ENCODE measurements at places on chromosomes 5 and 9. TPM values are rescaled to one million over a fixed set of nuclear protein-coding genes. Genes with fewer than 3 reads are reported as not detected.
A peak's percentile ranks its signal among the peaks of the same experiment; 100 is the strongest.

Gene PCDHGA3
- 1.0 TPM for polyA plus RNA-seq

Gene C5
- polyA plus RNA-seq = 6.0 TPM

Gene CCDC187
- polyA plus RNA-seq = 0.04 TPM

Gene SMU1
- polyA plus RNA-seq = 16.2 TPM

Gene NME5
- 0.68 TPM for polyA plus RNA-seq

DNA sequence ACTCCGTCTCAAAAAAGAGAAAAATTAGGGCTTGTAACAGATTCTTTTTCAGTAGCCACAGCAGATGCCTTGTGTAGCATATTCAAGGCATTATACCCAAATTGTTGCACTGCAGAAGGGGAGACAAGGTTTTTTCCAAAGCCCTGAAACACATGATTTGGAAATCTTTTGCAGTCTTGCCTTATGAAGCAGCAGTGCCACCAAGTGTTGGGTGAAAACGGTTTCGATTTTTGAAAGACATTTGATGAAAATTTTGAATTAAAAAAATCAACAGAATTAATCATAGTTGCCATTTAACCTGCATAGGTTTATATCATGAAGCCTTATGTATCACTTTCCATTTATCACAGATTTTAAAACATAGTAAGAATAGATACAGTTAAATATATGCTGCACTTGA is 479.5 kb downstream of the TAF11L14 start:
- DNase-seq = peak; percentile 16

GRCh38 chr9:93110311-93110855 is 14.4 kb downstream of the CARD19 start:
- DNase-seq = no peak

GRCh38 chr9:114798780-114799427 is 6.9 kb downstream of the TNFSF15 start:
- DNase-seq = no peak

DNA sequence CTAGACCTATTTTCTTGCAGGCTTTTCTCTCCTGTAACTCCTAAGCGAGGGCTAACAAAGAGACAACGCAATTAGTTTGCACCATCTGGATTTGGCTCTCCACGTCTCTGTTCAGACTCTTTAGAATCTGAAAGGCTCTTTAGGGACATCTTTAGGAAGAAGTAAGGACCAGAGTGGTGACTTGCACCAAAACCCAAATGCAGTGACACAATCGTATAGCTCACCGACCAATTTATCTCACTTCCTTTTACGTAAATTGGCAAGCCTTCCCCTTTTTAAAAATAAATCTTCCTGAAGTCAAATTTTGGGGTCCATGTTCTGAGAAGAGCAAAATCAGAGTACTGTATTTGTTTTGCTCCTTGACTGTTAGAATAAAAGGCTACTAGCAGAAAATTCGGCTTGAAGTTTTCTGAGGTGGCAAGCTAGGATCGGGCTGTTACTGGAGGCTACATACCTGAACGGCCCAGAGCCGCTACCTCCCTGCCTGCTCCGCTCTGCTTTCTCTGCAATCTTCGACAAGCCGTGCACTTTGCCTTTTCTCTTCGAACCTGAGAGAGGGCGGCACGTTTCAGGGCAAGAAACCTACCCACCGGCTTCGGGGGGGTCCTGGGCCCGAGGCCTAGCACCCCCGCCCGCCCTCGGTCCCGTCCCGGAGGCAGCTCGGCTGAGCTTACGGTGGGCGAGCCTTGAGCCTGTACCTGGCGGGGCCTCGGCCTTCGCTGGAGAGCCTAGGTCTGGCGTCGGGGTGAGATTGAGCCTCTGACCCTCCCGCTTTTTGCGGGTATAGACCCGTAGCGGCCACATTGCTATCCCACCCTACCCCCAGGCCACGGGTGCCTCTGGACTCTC is 537 bp downstream of the MEIKIN start:
- DNase-seq = no peak

- no peak for DNase-seq
These were observed 85.9 kb upstream of the TRIO start for GRCh38 chr5:14057289-14057688.

- DNase-seq = no peak
These were observed 876 bp downstream of the EGFLAM start for GRCh38 chr5:38259062-38259808.

DNA sequence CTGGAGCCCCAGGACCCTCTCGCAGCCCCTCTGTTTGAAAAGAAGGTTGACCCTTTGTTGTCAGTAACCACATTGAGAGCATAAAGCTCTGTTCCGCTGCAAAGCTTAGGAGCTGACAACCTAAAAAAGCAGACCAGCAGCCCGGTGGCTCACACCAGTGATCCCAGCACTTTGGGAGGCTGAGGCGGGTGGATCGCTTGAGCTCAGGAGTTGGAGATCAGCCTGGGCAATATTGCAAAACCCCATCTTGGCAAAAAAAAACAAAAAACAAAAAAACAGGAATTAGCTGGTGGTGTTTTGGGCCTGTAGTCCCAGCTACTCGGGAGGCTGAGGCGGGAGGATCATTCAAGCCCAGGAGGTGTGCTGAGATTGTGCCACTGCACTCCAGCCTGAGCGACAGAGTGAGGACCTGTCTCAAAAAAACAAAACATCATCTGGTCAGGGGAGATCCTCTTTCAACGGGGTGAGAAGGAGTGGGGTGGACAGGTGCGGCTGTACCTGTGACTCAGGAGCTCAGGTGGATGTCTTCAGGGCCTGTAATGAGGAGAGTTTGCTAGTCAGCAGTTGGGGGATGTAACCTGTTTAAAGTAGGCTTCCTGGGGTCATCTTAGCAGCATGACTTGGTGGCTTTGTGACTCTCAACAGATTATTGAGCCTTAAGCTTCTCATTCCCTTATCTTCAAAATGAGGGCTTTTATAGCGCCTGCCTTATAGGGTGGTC is 694 bp upstream of the REEP2 start:
- no peak for DNase-seq

GRCh38 chr9:98236901-98237487 is 18.5 kb downstream of the TBC1D2 start:
- DNase-seq = no peak

DNA sequence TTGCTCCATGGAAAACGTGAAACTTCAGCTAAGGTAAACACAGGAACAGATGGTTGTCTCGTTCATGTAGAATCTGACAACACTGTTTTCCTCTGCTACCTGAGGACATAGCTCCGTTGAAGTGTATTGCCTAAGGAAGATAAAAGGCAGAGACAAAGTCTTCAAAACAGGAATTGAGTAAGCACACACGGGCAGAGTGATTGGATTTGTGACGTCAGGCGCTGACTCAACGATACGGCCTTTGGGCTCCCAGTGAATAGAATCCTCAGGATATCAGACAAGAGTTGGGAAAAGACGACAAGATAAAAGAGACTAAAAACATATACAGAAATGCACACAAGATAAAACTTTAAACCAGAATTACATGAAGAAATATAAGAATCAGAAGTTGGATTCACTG is 787.1 kb upstream of the CTNND2 start:
- DNase-seq = no peak

DNA sequence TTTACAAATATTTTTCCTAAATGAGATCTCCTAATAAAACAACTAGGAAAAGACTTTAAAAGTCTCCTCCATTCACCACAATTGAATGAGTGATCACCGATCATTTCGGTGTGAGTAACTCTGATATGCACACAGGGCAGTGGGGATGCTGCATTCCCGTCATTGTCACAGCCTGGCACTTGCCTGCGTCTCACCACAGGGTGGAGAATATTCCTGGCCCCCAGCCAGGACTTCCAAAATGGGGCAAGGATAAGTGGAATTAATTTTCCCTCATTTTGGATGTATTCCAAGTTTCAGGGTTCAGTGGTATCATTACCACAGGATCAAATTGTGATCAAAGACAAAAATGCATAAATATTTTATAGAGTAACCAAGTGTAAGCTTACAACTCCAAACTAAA is 107.1 kb downstream of the CTNND2 start:
- no peak for DNase-seq

GRCh38 chr5:6419340-6419852 is 29.3 kb upstream of the UBE2QL1 start:
- no peak for DNase-seq

DNA sequence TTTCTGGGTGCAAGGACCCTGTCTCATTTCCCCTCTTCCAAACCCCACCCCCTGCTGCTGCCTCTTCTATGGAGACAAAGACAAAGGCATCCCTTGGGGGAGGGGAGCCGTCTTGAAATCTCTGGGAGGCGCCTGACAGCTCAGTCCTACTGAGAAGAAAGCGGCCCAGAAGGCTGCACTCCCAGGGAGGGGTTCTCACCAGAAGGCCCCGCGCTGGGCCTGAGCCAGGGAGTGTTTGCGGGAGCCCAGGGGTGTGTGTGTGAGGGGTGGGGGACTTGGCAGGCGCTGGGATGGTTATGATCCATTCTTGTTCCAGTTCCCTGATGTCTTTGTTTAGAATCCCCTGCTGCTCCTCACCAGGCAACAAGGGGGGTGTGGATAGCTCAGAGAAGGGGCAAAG is 45.7 kb upstream of the ALDH1B1 start:
- no peak for DNase-seq

GRCh38 chr9:72396247-72397091 is 31.5 kb upstream of the ZFAND5 start:
- DNase-seq = no peak

All from hindlimb muscle (tissue), 1 donor.